ENCODE measurements at places on chromosomes 7 and 10.

DNA sequence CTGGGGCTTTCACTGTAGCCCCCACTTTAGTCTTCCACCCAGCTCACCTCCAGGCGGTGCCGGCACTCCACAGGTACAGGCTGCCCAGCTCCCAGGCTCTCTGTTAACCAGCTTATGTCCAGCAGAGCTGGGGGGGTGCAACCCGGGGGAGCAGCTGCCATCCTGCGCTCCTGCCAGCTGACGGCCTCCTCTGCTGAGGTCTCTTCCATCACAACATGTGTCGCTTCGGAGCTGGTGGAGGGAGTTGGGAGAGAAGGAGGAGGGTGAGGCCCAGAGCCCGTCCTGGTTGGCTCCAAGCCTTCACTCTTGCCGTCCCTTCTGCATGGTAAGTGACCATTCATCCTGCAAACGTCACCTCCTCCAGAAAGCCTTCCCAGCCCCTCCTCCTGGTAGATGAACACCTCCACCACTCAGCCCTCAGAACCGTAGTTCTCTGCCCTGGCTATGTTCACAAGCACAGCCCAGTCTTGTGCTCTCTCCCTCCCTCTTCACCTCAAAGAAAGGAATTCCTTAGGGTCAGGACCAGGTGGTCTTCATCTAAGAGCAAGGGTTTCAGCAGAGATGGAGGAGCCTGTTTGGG, 1.6 kb downstream of the POLM start:
- no peak for DNase-seq

GRCh38 chr7:71566991-71567390, 435.0 kb downstream of the GALNT17 start:
- no peak for DNase-seq

DNA sequence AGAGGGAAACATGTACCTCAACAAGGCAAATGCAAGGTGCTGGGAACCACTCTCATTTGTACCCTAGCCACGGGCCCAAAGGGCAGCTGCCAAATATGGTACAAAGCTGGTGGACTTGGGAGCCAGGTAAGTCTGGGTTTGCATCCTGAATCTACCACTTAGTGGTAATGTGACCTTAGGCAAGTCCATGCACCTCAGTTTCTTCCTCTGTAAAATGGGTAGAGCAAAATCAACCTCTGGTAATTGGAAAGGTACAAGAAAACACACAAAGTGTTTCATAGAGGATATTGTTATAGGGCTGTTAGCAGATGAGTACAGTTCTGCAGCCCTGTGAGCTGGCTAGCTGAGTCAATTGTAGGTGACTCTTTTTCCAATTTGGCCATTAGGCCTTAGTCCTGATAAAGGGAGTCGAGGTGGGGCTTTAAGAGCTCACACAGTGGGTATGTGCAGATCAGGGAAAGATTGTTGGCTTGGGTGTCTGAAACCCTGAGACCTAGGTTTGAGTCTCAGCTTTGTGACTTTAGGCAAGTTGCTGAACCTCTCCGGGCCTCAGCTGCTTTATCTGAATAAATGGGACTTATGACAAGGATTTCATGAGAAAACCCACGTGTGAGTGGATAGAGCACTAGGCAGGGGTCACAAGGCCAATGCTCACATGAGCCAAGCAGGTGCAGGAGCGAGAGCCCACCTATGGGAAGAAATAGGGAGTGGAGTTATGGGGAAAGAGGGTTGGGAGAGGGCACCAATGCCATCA, 121.3 kb upstream of the GDF10 start:
- no peak for DNase-seq

GRCh38 chr7:98556288-98556687, 60.8 kb upstream of the NPTX2 start:
- no peak for DNase-seq

- no peak for DNase-seq
Measured at GRCh38 chr7:69837387-69838068, 239.3 kb downstream of the AUTS2 start.

- no peak for DNase-seq
Measured at GRCh38 chr7:73978661-73979563, 49.1 kb upstream of the ELN start.

- DNase-seq, result no peak
Measured at GRCh38 chr7:65832281-65832680, 40.6 kb upstream of the VKORC1L1 start.

- DNase-seq, result no peak
Measured at GRCh38 chr10:79181227-79181626, 112.5 kb downstream of the ZMIZ1 start.

- no peak for DNase-seq
Measured at GRCh38 chr7:81833401-81833800, 63.6 kb upstream of the HGF start.

DNA sequence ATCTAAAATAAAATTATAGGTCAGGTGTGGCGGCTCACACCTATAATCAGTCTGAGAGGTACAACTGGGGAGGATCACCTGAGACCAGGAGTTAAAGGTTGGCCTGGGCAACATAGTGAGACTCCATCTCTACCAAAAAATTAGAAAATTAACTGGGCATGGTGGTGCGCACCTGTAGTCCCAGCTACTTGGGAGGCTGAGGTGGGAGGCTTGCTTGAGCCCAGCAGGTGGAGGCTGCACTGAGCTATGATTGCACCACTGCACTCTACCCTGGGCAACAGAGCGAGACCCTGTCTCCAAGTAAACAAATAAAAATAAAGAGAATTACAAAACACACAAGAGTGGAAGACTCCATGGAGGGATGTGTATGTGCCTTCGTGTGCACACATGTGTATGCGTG, 171.5 kb downstream of the PARD3 start:
- DNase-seq, result no peak

DNA sequence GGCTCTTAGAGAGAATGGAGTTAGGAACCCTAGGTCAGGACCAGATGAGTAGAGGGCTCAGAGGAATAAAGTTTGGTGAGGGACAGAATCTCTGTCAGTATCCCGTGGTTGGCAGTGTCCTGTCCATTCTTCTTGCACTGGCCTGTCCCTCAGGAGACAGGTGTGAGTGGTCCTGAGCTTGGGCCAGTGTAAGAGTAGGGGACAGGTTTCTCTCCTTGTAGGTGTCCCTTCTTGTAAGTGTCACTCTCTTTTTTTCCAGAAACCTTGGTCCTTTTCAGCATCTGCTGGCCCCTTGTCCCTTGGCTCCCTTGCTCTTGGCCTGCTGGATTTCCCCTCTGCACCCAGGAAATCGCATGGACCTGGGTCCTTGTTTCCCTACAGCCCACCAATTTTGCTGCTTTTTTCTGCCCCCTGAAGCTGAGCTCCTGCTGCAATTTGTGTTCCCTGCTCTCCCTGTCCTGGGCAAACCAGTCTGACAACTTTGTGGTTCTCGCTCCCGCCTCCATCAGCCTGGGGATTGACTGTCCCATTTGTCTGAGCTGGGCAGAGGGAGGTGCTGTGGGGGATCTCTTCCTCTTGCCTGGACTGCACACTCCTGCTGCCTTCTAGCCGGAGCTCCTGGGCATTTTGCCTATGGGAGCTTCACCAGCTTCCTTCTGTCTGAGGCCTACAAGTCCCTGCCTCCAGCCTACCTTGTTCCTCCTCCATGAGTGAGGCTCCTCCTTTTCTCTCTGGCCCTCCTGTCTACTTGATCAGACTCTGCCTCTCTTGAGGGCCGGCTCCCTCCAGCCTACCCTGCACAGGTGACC, 6.5 kb downstream of the TSPAN14 start:
- no peak for DNase-seq

DNA sequence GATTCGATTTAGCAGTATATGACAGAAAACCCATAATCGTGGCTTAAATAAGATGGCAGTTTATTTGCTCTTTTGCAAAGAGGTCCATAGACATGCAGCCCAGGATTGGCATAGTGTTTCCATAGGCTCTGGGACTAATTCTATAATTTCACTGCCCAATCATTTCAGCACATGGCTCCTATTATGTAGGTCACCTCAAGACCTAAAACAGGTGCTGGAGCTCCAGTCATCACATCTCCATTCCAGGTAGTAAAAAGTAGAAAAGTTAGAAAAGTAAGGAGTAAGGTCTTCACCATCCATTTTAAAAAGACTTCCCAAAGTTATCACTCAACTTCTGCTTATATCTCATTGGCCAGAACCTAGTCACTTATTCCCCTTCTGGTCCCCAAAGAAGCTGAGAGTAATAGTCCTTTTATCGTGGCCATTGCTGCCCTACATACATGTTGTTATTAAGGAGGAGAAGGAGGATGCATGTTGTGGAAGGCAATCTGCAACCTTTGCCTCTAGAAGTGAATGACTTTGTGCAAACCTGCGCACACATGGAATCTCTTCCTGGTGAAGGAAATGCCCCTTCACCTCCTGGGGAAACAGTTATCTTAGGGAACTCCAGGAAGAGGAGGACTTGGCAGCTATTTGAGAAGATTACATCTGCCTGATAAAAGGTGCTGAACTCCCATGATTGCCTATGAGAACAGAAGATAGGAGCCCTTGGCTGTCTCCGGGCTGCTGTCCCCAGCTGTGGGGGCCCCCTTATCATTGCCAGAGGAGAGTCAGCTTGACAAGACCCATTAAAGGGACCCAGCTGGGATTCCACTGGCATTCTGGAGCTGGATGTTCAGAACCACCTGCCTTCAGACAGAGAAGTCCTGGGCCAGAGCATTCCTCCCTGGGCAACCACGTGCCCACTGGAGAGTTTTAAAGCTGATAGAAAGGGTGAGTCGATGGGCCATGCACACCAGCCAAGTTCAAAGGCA, 330.6 kb upstream of the ZMIZ1 start:
- no peak for DNase-seq

- DNase-seq, result no peak
Measured at GRCh38 chr7:36019980-36020379, 133.1 kb upstream of the EEPD1 start.

GRCh38 chr7:87926581-87927461, 7.2 kb upstream of the ADAM22 start:
- no peak for DNase-seq

DNA sequence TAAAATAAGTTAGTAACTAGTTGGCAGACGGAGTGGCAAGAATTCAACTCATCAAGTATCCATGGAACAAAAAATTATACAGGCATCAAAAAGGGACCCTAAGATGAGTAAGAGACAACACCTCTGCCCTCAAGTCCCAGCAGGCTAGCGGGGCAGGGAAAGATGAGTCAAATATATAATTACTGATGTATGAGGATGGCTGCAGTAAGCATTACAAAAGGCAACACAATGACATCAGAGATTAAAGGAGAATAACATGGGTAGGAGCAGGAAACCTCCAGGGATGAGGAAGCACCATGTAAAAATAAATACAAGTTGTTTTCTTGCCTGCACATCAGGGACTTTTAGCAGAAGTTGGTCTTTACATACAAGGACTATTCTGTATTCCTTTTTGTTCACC, 49.4 kb downstream of the SCRN1 start:
- DNase-seq, result no peak

DNA sequence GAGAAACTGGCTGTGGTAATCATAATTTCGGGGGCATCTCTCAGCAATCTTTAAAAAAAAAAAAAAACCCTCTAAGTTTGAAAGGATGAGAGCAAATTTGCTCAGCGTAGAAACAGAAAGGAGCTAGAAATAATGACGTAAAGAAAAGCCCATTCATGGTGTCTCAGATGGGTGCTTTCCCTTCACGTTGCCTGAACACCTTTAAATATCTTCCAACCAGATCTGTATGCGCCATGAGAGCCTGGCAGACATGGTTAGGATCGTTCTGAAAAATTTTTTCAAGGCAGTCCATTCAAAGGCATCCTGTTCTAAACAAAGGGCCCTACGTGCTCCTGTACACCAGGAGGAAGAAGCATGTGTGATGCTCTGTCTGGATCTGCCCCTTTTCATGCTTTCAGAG, 141.2 kb upstream of the C1QL3 start:
- no peak for DNase-seq

- DNase-seq, result no peak
Measured at GRCh38 chr7:102843850-102844249, 69.0 kb upstream of the LRRC17 start.

GRCh38 chr10:17993361-17993760, 41.6 kb downstream of the SLC39A12 start:
- no peak for DNase-seq

DNA sequence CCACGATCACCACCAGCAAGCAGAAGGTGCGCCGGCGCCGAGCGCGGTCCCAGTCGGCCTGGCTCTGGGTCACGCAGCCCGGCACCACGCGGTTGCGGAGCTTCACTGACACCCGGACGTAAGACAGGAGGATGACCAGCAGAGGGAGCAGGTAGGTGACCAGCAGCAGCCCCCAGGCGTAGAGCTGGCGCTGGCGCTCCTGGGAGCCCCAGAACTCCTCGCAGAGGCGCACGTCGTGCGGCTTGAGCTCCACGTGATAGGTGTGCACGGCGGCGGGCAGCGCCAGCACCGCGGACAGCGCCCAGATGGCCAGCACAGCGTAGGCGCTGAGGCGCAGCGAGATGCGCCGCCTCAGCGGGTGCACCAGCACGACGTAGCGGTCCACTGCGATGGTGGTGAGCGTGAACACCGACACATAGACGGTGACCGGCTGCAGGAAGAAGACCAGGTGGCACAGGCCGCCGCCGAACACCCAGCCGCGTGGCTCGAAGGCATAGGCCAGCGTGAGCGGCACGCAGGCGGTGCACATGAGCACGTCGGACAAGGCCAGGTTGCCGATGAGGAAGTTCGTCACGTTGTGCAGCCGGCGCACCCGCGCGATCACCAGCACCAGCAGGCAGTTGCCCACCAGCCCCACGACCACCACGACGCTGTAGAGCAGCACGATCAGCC, 920 bp downstream of the PRLHR start:
- peak; percentile 3 for DNase-seq

GRCh38 chr7:153388611-153389010, 629.1 kb downstream of the ACTR3B start:
- DNase-seq, result no peak

- no peak for DNase-seq
Measured at GRCh38 chr7:116200963-116201362, 9.4 kb upstream of the TES start.

GRCh38 chr10:116226053-116226452, 47.0 kb downstream of the GFRA1 start:
- no peak for DNase-seq

GRCh38 chr7:50305583-50306493, 1.3 kb downstream of the IKZF1 start:
- no peak for DNase-seq

- no peak for DNase-seq
Measured at GRCh38 chr7:150410680-150411346, 31.7 kb downstream of the ZNF775 start.

GRCh38 chr7:5766321-5766761, 15.1 kb downstream of the RNF216 start:
- DNase-seq, result no peak

- no peak for DNase-seq
Measured at GRCh38 chr10:14040787-14041631, 289.7 kb downstream of the FRMD4A start.

GRCh38 chr10:118990326-118990725, 39.2 kb upstream of the NANOS1 start:
- no peak for DNase-seq

DNA sequence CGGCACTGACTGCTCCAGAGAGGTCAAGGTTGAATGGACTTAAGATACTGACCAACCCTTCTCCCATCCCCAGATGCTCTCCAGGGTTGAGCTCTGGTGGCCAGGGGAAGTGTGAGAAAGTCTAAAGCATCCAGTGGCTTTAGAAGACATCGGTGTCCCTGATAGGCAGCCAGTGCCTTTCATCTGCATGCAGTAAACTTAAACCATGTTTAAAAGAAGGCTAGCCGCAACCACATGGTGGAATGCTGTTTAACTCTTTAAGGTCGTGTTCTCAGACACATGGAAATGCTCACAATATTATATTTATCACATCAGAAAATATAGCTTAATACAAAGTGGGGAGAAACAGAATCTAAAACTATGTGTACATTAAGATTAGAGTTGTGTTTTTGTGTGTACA, 137.0 kb downstream of the CNNM2 start:
- DNase-seq, result no peak
